T-helper 17 cell (primary cell): ENCODE measurements at places on chromosomes 7 and 10.

DNA sequence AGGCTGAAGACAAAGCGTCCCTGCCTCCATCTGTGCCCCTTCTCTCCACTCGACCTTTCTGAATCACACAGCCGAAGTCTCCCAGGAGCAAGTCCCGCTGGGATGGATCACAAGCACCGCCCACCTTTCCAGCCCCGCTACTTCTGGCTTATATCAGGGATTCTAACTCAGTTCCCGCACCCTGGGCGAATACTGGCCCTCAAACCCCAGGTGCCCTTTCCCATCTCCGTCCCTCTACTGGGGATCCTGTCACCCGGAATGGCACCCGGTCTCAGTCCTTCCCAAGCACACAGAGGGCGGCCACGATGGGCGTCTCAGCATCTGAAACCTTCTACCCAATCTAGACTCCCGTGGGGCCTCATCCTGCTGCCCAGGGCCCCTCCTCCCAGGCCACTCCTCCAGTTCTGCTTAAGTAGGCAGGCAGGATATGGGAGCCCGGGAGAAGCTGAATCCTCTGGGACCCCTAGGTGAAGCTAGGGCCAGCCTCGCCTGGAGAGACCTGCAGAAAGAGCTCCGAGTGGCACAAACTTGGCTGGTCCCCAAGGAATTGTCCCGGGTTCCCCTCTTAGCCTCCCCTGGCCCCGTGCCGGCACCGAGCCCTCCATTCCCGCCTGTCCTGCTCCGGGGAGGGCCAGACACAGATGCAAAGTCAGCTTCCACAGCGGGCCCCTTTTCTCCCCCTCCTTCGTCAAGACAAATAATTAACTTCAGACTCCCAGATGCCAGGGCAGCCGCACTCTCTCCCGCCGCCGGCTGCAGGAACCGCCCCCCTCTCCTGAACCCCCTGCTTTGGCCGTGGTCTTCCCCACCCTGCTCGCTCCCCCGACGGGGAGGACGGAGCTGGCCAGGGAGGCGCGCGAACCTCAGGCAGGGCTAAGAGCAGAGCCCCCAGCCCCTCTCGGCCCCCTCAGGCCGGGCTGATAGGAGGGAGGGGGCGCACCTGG, 612 bp downstream of the KCP start:
- no peak for DNase-seq
- H3K27me3 ChIP-seq = peaks cover 69% of the 10 kb centered on the region
- peaks cover 8% of the 10 kb centered on the region for H3K4me1 ChIP-seq
- no peak overlapping the region for H3K4me3 ChIP-seq

- peaks cover 2% of the 10 kb centered on the region for H3K36me3 ChIP-seq
- DNase-seq = no peak
- H3K27ac ChIP-seq = no peak overlapping the region
- peaks cover 12% of the 10 kb centered on the region for H3K27me3 ChIP-seq
- H3K4me3 ChIP-seq = no peak overlapping the region
- H3K4me1 ChIP-seq = no peaks in the 10 kb centered on the region
These were observed 541.7 kb upstream of the GALNT17 start for GRCh38 chr7:70590126-70590854.

DNA sequence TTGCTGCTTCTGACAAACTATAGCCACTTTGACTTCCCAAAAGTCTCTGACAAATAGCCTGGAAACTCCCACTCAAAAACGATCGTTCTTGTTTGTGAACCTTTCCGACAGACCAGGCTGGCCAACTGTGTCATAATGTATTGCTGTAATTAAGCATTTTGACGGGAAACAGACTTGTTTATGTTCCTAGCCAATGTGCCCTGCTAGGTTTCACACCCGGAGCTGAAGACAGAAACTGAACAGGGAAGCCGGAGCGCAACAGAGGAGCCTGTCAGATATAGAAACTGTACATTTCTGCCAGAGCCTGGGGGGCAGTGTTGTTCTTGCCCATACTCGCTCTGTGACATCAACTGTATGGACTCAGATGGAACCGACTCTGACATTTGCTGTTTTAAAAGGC, 55.3 kb upstream of the C7orf33 start:
- H3K27ac ChIP-seq = no peak overlapping the region
- no peak for DNase-seq
- H3K4me1 ChIP-seq = peaks cover 7% of the 10 kb centered on the region

DNA sequence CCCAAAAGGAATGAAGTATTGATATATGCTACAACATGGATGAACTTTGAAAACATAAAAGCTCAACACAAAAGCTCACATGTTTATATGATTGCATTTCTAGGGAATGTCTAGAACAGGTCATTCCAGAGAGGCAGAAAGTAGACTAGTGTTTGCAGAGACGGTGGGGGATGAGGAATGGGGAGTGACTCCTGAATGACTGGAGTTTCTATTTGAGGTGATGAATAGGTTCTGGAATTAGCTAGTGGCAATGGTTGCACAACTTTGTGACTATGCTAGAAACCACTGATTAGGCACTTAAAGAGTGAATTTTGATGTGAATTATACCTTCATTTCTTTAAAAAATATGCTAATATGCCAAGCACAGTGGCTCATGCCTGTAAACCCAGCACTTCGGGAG, 6.9 kb downstream of the KPNA7 start:
- H3K36me3 ChIP-seq = no peaks in the 10 kb centered on the region
- no peaks in the 10 kb centered on the region for H3K27me3 ChIP-seq
- H3K4me1 ChIP-seq = no peaks in the 10 kb centered on the region
- H3K27ac ChIP-seq = no peak overlapping the region
- H3K4me3 ChIP-seq = no peak overlapping the region

DNA sequence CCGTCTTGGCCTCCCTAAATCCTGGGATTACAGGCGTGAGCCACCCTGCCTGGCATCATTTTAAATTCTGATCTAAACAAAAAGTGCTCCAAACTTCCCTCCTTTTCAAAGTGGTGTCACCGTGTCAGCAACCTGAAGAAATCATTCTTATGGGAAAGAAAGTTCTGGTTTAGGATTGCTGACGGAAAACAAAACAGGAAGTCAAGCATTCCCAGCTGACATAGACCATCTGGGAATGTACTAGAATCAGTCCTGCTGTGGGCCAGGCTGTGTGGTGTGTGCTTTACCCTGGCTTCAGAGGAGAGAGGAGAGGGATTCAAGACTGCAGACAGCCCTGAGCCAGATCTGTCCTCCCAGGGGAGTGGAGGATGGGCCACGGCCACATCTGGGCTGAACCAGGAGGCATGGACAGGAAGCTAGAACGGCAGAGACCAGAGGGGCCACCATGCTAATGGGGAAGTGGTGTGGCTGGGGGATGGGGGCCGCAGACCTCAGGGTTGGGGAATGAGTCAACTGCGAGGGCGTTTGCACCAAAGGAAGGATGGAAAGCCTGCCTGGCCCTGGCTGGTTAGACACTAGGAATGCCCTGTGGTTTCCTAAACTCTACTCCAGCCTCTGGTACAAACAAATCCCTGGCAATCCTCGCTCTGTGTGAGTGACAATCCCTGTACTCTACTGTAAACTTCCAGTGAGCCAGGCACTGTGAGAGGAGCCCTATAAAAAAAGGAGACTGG, 16.7 kb upstream of the CLIP2 start:
- DNase-seq = no peak
- peaks cover 6% of the 10 kb centered on the region for H3K27me3 ChIP-seq
- no peak overlapping the region for H3K4me3 ChIP-seq
